RWPE1 (cell line): ENCODE measurements at places on chromosomes 6 and 20.

DNA sequence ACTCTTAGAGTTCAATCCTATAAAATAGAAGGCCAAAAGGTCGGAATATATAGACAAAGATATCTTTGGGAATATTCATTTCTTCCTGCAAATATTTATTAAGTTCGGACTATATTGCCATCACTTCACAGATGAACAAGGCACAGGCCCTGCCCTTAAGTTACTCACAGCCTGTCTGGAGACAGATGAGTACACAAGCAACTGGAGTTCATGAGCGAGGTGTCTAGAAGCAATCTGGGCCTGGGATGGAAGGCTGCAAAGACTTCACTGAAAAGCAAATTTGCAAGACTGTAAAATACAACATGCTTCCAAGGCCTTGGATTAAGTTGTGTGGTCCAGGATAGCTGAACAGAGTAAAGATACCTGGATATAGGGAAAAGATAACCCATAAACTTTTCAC is 56.7 kb upstream of the CEP85L start:
- no peak for DNase-seq

DNA sequence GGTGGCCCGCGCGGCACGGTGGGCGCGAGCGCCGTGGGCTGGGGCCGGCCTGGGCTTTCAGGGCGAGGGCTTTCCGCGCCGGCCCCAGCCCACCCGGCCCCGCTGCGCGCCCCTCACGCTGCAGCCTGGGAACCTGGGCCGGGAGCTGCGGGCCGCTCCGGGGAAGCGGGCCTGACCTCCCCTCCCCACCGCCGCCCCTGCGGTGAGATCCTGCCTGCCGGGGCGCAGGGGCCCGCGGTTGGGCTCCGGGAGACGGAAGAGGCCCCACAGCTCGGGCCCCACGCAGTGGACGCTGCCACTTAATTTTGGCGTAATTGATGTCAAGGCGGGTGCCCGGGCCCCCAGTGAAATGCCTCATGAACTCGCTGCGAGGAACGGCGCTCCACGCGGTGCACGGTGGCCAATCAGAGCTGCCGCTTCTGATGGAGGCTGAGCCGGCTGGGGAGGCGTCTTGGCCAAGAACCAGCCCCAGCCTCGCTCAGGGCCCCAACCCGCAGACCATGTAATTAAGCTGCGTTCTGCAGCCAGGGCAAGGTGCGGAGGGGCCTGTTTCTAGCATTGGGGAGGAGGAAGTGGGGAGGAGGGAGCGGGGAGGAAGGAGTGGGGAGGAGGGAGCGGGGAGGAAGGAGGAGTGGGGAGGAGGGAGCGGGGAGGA is 96.1 kb upstream of the BHLHE23 start:
- DNase-seq, result peak; percentile 72

- DNase-seq, result no peak
These were observed 34.0 kb downstream of the CNKSR3 start for GRCh38 chr6:154476494-154476893.

- DNase-seq, result no peak
These were observed 21.0 kb upstream of the FYN start for GRCh38 chr6:111894272-111894671.

- DNase-seq, result no peak
These were observed 11.2 kb downstream of the CYB5R4 start for GRCh38 chr6:83870649-83871048.

DNA sequence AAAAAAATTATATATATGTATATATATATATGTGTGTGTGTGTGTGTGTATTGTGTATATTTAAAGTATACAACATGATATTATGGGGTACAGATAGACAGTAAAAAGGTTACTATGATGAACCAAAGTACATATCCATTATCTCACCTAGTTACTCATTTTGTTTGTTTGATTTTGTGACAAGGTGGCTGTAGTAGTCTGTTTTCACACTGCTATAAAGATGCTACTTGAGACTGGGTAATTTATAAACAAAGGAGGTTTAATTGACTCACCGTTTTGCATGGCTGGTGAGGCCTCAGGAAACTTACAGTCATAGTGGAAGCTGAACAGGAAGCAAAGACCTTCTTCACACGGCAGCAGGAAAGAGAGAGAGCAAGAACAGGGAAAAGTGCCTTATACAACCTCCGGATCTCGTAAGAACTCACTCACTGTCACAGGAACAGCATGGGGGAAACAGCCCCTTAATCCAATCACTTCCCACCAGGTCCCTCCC is 30.2 kb upstream of the DACT2 start:
- no peak for DNase-seq

DNA sequence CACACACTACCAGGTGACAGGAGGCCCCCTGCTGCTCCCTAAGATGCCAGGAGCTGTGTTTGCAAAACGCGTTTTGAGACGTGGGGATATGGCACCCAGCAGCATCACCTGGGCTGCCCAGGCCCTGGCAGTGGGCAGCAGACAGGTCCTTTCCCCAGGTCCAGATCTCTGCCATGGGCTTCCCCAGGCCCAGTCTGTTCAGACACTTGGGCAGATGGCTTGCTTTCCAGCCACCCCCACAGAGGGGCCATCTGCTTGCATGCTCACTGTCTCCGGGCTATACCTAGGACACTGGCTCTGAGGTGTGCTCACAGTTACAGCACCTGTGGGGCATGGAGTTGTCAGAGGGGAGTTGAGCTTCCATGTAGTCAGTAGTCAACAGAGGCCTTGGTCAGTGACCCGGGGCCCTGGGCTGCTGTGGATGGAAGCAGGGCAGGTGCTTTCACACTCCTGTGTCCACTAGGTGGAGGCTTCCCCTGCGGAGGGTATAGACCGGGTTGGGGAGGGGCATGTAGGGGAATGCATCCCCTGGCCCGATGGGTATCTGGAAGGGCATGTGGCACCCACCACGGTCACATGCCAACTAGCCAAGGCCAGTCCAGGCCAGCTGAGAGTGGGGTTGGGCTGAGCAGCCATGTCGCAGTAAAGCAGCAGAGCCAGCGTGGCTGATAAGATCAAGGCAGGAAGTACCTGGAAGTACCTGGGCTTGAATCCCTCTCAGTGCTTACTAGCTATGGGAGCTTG is 185.4 kb upstream of the SLC24A3 start:
- no peak for DNase-seq
